ENCODE measurements at places on chromosomes 3 and 15. TPM values are rescaled to one million over a fixed set of nuclear protein-coding genes. Genes with fewer than 3 reads are reported as not detected.

Gene GHSR
- not detected for total RNA-seq

Gene GHRL
- not detected for total RNA-seq

Gene ISLR2
- 0.20 TPM for total RNA-seq

Gene GTPBP8
- total RNA-seq: 9.7 TPM

Gene UPK1B
- 13.6 TPM for total RNA-seq

All from A549 treated with ZK216348 at 1 μM for 4 hours (cell line).